ENCODE measurements at places on chromosomes 4 and X.

GRCh38 chr4:15425520-15425919 is 2.3 kb upstream of the C1QTNF7 start:
- no peak for DNase-seq

GRCh38 chr4:117224256-117224655 is 138.9 kb upstream of the TRAM1L1 start:
- DNase-seq = no peak

GRCh38 chr4:39045827-39046221 is 13.6 kb upstream of the TMEM156 start:
- DNase-seq = no peak

- DNase-seq = no peak
Observed at GRCh38 chrX:148612431-148612830, 112.0 kb downstream of the AFF2 start.

DNA sequence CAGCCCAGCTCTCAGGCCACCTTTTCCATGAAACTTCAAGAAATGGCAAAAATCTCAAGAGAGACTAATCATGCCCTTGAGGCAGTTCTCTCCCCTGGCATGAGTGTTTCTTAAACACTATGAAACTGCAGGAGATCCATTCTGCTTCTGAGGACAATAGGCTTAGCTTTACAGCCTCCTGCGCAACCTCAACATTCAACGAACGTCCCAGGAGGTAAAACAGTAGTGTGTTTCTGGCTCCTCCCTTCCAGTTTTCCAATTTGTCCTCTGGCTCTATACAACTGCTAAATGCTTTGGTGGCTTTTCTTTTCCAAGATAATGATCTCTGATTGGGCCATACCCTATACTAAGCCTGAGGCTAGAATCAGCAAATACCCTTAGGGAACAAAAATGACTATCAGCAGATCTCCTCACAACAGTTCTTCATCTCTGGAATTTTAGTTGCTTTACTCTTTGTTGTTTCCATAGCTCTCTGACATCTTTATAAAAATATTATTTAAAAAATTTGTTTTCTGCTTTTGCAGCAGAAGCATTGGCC is 87.0 kb upstream of the FAT1 start:
- no peak for DNase-seq

GRCh38 chr4:82223715-82224114 is 150.1 kb downstream of the HNRNPD start:
- DNase-seq = no peak

- DNase-seq = no peak
Observed at GRCh38 chr4:43816116-43816515, 632.5 kb downstream of the KCTD8 start.

GRCh38 chr4:123939621-123940020 is 543.0 kb downstream of the SPRY1 start:
- DNase-seq = no peak

GRCh38 chr4:83657336-83657735 is 121.4 kb downstream of the GPAT3 start:
- DNase-seq = no peak

- DNase-seq = no peak
Observed at GRCh38 chr4:124867536-124867935, 155.0 kb upstream of the ANKRD50 start.

DNA sequence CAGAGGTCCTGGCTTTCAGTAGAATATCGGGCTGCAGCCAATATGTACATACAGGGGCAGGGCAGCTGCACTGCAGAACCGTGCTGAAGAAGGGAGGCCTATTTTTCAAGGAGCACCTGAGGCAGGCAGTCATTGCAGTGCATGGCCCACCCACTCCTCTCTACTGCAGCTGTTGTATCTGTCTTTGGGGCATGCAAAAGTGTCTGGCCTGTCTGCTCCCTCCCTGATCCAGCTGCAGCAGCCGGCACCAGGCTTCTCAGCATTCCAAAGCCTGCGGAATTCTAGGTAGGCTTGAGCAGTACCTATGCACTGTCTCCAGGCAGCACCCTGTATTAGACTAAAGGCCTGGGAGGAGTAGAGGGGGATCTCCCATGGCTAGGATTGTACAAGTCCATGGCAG is 415.2 kb upstream of the MAGEB16 start:
- no peak for DNase-seq

- no peak for DNase-seq
Observed at GRCh38 chr4:41693629-41694028, 54.9 kb downstream of the PHOX2B start.

DNA sequence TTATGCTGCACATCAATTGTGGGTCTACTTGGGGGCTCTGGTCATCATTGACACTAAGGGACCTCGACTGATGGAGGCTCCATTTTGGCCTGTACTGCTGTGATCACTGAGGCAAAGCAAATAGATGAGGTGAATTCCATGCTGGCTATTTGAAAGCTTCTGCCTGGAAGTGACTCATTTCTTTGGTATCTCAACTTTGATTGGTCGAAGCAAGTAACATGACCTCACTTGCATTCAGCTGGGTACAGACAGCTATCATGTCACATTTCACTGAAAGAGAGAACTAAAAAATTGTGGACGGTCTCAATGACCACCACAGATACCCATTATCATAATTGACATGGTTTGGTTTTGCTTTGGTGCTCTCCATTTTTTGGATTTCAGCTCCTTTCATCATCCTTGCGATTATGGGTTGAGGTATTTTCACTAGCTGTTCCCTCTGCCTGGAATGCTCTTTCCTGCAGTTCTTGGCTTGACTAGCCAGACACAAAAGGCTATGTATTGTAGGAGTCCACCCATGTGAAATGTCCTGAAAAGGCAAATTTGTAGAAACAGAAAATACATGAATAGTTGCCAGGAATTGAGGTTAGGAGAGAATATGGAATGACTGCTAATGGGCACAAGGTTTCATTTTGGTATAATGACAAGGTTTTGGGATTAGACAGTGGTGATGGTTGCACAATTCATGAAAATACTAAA is 369.2 kb upstream of the LCORL start:
- DNase-seq = no peak

- no peak for DNase-seq
Observed at GRCh38 chrX:145861818-145862217, 44.2 kb downstream of the SLITRK2 start.

DNA sequence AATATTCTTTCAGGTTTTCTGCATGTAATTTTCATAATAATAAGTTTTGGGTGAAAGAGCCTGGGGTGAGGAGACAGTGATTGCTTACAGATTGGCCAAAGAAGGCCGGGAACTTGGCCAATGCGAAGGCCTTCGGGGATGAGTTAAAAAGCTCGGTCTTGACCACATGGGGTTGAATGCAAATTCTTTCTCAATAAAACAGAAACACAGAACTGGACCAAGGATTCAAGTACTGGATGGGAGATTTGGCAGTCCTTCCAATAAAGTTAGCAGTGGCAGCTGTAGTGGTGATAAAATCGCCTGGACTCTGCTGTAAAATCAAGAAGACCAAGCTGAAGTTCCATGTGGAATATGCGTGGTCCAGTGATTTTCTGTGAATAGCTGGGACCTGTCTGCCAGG is 282.2 kb upstream of the KLF3 start:
- no peak for DNase-seq

GRCh38 chr4:36445480-36445879 is 164.1 kb downstream of the DTHD1 start:
- DNase-seq = no peak

GRCh38 chr4:78732332-78733104 is 43.6 kb upstream of the BMP2K start:
- no peak for DNase-seq

DNA sequence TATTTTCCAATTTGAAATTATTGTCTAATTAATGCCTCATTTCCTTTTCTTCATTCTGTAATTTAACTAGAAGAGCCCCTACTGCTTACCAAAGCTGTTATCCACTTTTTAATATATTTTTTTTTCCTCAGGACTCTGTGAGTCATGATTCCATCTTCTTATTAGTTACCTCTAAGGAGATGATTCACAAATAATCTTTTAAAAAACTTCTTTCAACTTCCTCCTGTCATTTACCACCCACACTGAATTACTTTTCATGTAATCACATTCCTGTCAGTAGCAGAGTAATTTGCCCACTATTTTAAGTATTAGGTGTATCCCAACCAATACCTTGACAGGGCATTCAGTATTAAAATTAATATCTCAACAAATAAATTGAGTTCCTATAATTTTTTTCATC is 470.9 kb upstream of the ADGRL3 start:
- no peak for DNase-seq

Measured in activated CD8-positive, alpha-beta memory T cell treated with anti-CD3 and anti-CD28 coated beads, Interleukin-2, amount 50 U/mL, for 48 hours (primary cell).